Cortex of kidney (tissue), 1 donor: ENCODE measurements at places on chromosomes 12 and 14.

DNA sequence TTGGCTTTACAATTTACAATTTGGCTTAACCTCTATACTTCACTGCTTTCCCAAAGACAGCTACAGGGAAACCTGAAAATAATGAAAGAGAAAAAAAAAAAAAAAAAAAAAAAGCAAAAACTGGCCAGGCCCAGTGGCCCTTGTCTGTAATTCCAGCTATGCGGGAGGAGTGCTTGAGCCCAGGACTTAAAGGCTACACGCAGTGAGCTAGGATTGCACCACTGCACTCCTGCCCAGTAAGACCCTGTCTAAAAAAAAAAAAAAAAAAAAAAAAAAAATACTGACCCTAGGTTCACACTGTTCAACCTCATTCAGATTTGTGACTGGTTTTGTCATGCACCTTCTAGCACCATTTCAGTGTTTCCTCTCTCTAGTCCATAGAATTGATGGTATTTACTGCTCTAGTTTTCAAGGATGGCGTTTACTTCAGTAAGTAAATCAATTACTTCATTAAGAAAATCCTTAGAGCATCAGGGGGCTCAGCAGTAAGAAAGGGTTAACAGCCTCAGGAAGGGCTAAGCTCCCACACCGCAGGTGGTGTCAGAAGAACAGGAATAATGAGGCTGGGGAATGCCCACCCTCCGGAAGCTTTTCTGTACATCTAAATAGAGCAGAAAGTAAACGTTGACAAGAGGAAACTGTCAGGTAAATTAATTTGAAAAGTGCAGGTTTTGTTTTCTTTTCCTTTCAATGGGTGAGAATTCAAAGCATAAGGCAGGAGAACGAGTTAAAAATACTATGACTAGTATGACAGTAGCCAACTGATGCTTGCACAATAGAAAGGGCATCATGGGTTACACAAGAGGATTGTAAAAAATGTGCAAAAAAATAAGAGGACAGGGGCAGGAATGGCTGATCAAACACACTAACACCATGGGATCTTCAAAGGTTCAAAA is 115.0 kb upstream of the MDM1 start:
- DNase-seq: no peak

- DNase-seq: no peak
Measured at GRCh38 chr12:851343-851742, 98.2 kb downstream of the RAD52 start.

GRCh38 chr12:5612556-5613410 is 180.9 kb downstream of the NTF3 start:
- DNase-seq: no peak

DNA sequence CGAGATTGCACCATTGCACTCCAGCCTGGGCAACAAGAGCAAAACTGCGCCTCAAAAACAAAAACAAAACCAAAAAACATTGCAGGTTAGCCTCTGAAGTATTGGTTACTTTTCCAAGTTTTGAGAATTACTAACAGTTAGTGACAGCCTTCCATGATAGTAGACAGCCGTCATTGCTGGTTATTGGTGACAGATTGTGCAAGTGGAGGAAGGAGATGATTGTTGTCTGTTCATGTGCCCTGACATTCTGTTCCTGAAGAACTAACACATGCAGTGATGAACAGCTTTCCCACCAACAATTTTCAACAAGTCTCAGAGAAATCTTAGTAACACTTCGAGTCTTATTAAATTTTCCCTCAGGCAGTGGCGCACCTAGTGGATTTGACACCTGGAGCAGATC is 89.3 kb upstream of the NAP1L1 start:
- DNase-seq: no peak

DNA sequence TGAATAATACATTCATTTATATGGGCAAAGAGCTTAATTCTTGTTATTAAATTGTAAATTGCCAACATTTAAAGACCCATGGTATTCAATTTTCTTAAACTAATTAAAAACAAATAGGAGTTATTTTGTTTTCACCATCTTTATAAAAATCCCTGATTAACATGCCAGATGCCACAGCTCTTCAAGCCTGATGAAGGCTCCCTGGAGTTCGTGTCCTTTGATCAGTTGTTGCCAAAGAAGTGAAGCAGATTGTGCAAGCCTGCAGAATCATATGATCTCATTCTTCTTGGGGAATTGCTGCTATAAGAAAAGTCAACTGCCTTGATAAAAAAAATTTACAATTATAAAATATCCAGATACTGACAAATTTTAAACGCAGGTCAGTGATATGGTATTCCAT is 288.3 kb upstream of the PPFIA2 start:
- no peak for DNase-seq

DNA sequence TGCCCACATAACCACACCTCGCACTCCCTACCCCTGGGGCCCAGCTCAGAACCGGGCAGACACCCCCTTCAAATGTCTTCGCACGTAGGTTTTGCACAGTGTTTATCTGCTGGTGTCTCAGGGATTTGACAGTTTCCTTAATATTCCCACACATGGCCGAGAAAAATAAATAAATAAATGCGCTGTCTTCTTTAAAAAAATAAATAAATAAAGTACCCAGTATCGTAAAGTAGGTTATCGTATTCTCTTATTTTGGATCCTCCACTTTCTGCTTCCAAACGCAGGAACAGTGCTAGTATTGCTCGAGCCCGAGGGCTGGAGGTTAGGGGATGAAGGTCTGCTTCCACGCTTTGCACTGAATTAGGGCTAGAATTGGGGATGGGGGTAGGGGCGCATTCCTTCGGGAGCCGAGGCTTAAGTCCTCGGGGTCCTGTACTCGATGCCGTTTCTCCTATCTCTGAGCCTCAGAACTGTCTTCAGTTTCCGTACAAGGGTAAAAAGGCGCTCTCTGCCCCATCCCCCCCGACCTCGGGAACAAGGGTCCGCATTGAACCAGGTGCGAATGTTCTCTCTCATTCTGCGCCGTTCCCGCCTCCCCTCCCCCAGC is 710 bp upstream of the FOS start:
- no peak for DNase-seq

- no peak for DNase-seq
Measured at GRCh38 chr12:15265875-15266274, 44.7 kb upstream of the RERG start.

DNA sequence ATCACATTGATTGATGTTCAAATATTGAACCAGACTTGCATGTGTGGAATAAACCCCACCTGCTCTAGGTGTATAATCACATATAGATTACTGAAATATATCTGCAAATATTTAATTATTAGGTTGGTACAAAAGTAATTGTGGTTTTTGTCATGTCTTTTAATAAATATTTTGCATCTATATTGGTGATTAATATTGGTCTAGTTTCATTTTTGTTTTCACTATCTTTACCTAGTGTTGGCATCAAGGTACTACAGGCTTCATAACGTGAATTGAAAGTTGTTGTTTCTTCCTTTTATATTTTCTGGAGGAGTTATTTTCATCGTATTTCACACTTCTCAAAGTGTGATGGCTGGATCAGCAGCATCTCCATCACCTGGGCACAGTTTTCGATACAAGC is 740.0 kb upstream of the TMEM132C start:
- no peak for DNase-seq

GRCh38 chr14:72630374-72630773 is 263.5 kb downstream of the DPF3 start:
- no peak for DNase-seq

DNA sequence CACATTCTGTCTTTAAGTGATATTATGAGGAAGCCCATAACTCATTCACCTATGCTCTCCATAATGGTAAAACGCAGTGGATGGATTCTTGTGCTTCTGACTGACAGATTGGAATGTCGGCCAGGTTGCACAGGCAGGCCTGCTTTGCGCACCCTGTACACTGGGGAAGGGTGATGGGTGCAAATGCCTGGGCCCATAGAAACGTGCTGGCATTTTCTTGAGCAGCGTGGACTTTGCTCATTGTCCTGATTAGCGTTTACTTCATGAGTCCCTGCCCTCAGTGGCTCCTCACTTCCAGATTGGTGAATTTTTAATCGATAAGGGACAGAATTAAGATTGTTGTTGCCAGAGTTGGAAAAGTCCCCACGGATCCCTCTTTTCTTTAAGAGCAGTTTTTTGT is 80.9 kb upstream of the TRAF3 start:
- DNase-seq: no peak

GRCh38 chr12:48451372-48451771 is 21.0 kb upstream of the ANP32D start:
- DNase-seq: no peak

DNA sequence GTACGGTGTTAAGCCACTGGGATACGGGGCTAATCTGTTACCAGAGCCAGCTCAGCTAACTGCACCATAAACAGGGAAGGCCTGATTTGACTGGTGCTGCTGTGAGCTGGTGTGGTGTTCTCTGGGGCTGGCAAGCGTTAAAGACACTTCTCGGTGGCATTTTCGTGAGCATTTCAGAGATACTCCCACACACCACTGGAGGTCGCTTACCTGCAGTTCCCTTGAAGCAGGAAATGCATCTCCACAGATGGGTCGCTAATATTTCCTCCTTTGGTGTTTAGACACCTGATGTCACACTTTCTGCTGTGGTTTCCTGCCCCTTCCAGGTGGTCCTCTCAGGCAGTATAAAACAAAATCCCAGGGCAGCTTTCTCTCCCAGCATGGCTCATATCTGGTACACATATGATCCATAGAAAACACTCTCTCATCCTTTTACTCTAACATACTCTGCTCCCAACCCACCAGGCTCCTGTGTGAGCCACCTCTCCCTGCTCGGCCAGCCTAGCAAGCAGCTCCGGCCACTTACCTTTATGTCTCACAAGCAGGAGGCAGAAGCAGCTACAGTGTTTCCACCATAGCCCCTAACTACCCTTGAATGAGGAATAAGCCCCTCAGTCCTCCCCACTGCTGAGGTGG is 129.9 kb upstream of the GRIN2B start:
- DNase-seq: no peak

DNA sequence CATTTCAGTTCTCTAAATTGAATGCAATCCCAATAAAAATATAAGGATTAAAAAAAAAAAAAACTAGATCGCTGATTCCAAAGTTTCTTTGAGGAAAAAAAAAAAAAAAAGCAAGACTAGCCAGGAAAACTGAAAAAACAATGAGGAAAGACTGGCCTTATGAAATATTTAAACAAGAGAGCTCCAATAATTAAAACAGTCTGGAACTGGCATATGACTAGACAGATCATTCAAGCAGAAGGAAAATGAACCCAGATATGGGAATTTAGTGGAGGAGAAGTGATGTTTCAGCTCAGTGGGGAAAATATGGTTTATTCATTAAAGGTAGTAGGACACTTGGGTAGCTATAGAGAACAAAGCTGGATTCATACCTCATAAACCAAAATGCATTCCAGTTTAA is 42.0 kb upstream of the TBC1D15 start:
- DNase-seq: no peak

DNA sequence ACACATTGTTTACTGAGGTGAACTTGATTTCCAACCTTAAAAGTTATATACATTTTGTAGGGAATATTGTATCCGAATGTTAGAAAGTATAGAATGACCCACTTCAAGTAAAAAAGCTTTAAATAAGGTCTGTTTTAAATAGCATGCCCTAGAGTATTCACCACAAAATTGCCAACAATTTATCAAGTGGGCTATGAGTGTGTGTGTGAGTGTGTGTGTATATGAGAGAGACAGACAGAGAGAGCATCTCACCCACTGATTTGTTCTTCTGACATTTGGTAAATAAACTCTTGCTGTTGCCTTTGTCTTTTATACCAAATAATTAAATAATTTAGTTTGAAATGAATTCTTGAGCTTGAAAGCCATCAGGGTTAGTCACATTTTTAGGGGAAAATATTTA is 29.8 kb upstream of the RAP1B start:
- DNase-seq: no peak

DNA sequence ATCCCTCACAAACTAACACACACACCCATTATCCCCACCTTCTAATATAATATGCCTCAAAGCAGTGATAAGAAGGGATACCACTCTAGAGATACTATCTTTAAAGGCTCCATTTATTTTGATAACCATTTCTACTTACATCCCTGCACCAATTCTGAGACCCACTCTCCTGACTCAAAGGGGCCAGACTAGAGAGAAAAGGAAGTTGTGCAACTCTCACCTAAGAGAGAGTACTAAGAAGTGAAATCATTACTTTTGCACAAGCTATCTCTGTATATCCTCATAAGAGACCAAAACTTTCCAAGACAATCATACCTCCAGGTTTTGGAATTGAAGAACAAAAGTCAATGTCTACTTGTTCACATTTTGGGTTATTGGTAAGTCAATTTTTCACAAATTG is 45.4 kb upstream of the USP15 start:
- DNase-seq: no peak

DNA sequence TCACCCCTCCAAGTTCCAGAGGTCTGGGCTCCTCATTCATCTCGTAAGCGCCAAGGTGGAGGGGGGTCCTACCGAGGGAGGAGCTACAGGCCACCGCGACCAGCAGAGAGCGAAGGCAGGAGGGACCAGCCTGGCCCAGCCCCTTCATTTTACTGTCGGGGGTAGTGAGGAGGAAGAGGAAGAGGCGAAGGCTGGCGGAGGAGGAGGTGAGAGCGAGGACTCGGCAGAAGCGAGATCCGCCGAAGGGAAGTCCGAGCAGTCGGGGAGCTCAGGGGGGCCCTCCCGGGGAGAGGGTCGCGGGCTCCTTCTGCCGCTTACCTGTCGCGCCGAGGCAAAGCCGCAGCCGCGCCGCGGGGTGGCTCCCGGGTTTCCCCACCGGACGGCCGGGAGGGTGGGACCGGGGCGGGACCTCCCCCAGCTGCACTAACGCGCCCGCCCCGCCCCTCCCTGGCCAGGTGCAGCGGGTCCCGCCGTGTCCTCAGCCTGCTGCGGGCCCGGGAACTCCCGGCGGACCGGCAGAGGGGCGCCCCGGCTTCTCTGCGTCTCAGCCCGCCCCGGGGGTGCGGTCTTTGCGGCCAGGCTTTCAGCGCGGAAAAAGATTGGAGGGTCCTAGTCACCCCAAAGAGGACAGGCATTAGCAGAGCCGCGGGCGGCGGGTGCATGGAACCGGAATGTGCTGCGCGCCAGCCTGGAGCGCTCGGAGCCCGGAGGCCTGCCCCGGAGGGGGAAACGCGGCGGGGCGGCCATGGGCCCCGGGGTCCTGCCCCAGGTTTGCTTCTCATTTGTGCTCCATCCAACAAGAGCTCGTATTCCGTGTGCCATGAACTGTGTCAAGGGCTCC is at the start of gene GALNT6:
GALNT6 (minus strand) TSS at position 124 of the 841 bp plus-strand sequence. CDS start 11,625 bp downstream, outside the sequence.
- DNase-seq: no peak

DNA sequence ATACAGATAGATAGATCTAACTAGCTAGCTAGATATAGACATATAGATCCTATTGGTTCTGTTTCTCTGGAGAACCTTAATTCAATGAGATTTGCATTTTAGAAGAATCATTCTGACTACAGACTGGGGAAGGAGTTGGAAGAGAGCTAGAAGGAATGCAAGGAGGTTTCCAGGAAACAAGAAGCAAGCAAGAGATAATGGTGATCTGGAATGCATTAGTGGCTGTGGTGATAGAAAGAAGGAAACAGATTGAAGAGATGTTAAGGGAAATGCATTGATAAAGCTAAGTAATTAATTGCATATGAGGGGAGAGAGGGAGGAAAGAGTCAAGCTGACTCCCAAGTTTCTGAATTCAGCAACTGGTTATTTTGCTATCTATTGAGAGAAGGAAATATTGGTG is 42.7 kb downstream of the DBX2 start:
- no peak for DNase-seq

- DNase-seq: no peak
Measured at GRCh38 chr14:88621100-88621499, 58.3 kb downstream of the ZC3H14 start.

- no peak for DNase-seq
Measured at GRCh38 chr14:92987713-92988510, 65.0 kb downstream of the CHGA start.

- DNase-seq: no peak
Measured at GRCh38 chr14:51395361-51395849, 155.4 kb downstream of the TMX1 start.
